ENCODE measurements at places on chromosomes 13 and 19.

DNA sequence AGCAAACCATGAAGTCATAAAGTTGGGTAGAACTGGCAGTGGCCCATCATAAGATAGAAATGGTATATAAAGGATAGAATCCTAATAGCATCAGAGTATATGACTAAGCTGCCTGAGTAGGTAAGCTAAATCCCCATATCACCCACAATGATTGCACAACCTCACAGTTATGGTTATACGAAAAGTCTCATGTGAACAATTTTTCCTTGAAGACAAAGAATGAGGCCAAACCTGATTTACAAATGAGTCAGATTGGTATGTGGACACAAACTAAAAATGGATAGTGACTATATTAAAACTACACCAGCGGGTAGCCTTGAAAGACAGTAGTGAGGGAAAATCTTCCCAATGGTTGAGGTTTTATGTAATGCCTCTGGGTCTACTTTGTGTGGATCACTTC is 40.9 kb upstream of the UFM1 start:
- no peak for DNase-seq

DNA sequence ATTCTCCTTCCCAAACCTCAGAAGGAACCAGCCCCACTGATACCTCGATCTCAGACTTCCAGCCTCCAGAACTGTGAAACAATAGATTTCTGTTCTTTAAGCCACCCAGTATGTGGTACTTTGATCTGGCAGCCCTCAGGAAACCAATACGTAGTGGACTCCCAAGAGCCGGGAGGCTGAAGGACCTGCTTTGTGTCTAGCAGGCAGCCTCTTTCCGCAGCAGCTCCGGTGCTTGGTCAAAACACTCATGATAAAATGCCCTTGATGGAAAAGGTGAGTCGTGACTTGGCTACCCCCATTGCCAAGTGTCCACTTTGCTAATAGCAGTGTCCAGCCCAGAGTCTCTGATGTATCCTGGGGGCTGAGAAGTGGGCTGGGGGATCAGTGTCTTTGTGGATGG is 158.8 kb upstream of the TMTC4 start:
- no peak for DNase-seq

- DNase-seq = no peak
Measured at GRCh38 chr13:98752467-98753290, at the start of gene SLC15A1. Gene SLC15A1, minus strand, starts transcription at chr13:98752672. Its CDS starts 74 bp downstream, at chr13:98752598.

DNA sequence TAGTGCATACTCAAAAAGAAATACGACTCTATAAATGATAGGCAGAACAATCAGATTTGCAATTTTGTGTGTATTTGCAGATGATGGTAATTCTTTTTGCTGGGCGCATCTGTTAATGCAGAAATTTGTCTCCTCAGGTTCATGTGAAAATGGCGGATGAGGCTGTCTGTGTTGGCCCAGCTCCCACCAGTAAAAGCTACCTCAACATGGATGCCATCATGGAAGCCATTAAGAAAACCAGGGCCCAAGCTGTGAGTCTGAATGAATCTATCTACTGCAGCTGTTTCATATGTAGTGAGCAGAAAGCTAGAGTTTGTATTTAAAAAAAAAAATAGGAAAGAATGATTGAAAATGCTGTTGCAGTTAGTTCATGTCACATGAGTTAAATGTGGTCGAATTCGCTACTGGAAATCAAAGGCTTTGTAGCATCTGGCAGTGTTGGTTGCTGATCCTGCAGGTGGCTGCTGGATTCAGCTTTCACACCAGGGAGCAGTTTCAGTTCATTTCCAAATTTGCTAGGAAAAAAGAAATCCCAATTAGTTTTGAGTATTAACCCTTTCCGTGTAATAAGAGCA is 66.0 kb downstream of the PCCA start:
- DNase-seq = no peak

All from CD4-positive, alpha-beta T cell treated with Interleukin-17A for 4 hours (primary cell).